ENCODE measurements at places on chromosomes 6 and 20.

GRCh38 chr6:52020945-52021570 lies 66.4 kb downstream of the PKHD1 start:
- peak; percentile 44 for DNase-seq

DNA sequence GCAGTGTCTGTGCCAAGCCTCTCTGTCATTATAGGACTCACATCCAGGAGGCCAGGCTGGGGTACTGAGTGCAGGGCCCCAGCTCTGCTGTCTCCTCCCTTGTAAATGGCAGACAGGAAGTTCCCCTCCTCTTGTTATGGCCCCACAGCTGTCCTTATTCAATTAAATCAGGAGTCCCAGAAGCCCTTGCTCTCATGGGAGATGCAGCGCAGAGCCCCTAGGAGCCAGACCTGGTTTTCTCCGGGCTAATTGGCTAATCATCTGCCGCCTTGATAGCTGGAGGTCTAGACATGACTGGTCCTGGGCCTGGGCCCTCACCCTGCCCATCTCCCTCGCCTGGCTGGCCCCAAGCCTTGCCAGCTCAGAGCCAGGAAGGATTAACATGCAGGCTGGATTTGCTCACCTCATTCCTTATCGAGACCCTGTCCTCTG lies 172.0 kb downstream of the VEGFA start:
- no peak for DNase-seq

DNA sequence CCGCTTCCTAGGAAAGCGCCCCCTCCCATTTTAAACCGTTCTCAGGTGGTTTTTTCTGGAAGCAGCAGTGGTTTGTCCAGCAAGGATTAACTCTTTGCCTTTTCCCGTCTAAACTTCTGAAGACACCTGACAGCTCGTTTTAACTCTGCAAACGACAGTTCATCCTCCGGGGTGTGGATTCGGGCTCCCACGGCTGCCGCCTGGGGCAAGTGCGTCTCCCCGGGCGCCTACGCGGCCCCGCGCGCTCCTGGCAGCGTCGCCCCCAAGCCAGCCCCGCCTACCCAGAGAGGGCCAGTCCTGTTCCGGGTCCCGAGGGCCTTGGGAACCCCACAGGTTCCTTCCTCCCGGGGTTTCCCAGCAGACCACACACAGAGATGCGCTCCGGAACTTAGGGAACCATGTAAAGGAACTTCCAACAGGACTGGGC lies 54.4 kb downstream of the PRR18 start:
- no peak for DNase-seq

GRCh38 chr20:16537025-16537665 lies 36.1 kb downstream of the KIF16B start:
- DNase-seq, result no peak

DNA sequence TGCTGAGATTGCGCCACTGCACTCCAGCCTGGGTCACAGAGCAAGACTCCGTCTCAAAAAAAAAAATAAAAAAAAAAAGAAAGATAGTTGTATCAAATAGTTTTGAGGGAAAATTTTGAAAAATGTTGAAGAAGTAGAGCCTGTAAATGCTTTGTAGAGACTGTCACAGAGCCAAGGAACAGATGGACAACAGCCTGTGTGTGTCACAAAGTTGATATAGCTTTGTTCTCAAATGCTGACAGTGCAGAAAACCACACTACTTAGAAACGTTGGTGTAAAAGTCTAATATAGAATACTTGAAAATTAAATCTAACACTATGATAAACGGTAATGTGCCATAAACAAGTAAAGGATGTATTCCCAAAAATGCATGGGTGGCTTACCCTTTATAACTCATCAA lies 25.4 kb downstream of the PTK7 start:
- DNase-seq, result no peak

DNA sequence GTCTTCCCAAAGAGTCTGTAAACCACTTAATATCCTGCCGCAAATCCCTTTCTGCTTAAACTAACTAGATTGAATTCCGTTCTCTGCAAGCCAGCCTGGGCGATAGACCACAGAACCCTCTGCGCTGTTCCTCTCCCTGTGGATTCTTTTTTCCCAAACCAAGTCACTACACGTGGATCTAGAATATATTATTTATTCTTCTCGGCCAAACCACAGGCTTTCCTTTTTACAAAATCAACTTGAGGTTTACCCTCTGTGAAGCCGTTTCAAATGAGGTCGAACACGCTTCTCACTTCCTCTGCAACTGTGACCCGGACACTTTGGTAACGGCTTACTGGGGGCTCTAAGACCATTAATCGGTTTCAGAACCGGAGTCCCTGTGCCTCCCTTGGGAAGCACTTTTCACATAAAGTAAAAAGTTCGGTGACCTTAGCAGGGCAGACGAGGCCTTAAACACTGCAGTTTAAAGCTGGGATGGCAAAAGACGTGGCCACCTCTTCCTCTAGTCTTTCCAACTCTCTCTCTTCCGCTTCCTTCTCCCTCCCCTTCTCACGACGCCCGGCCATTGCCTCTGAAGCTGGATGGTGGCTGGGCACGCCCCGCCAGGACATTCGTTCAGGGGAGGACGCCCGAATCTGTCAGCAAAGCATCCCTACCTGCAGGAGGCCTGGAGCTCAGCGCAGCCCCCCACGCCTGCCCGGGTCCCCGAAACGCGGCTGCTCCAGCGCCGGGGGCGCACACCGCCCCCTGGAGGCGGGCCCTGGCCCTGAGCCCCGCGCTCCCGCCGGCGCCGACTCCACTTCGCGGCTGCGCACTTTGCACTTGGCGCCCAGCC lies 55.0 kb upstream of the FOXC1 start:
- peak; percentile 94 for DNase-seq

DNA sequence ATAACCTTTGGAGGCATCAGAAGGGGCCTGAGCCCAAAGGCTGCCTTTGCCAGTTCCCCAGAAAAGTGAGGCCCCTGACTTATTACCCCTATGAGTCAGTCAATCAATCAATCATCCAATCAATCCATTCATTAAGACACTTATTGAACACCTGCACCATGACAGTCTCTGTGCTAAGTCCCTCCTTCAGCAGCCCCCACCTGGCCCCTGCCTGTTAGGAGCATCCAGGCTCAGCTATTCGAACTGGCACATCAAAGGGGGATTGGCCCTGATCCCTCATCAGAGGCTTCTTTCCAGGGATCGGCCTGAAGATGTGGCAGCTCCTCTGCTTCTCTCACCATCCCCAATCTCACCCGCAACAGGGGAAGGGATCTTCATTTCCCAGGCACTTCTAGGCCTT lies 27.7 kb upstream of the VEGFA start:
- no peak for DNase-seq

- no peak for DNase-seq
Observed at GRCh38 chr6:12077021-12077710, 65.1 kb downstream of the HIVEP1 start.

GRCh38 chr6:27541212-27541932 lies 68.5 kb upstream of the ZNF184 start:
- no peak for DNase-seq

DNA sequence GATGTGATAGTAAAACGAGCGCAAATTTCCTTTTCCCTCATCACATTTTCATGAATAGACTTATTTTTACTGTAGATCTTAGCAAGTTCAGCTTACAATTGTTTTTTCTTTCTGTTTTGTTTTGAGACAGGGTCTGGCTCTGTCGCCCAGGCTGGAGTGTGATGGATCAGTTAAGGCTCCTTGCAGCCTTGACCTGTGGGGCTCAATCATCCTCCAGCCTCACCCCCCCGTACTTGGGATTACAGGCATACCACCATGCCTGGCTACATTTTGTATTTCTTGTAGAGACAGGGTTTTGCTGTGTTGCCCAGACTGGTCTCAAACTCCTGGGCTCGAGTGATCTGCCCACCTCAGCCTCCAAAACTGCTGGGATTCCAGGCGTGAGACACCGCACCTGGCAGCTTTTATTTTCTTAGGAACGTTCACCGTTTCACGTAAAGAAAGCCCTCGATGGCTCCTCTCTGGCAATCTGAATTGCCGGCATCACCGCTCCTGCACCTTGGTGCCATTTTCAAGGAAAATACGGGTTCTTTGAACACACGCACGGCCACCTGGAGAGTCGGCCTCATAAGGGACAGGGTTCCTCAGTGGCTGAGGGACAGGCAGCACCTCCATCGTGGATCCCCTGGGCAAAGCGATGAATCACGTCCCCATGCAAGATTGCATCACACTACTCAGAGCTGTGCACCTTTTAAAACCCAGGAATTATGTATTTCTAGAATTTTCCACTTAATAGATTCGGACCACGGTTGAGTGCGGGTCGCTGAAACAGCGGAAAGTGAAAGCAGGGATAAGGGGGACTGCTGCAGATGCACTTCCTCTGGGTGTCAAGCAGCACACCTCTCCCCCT lies 78.7 kb downstream of the IRF4 start:
- DNase-seq, result no peak

DNA sequence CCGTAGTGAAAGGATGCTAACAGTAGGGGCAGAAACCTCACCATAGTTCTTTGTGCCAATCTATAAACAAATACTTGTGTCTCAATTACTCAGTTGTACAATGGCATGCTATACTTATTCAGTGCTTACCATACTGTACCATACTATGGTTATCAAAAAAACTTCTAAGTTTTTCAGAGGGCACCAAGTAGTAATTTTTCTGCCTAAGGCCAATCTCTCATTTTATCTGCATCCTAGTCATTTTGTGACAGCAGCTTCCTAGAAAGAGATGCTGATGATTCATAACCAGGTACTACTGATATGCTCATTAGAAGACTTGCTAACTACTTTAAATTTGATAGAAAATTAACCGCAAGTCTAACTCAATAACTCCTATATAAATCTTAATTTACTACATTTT lies 42.9 kb downstream of the TMEM244 start:
- no peak for DNase-seq

- no peak for DNase-seq
Observed at GRCh38 chr6:112822769-112823168, 475.6 kb downstream of the RFPL4B start.

GRCh38 chr20:62791301-62792181 lies 4.7 kb upstream of the MRGBP start:
- DNase-seq, result peak; percentile 87

DNA sequence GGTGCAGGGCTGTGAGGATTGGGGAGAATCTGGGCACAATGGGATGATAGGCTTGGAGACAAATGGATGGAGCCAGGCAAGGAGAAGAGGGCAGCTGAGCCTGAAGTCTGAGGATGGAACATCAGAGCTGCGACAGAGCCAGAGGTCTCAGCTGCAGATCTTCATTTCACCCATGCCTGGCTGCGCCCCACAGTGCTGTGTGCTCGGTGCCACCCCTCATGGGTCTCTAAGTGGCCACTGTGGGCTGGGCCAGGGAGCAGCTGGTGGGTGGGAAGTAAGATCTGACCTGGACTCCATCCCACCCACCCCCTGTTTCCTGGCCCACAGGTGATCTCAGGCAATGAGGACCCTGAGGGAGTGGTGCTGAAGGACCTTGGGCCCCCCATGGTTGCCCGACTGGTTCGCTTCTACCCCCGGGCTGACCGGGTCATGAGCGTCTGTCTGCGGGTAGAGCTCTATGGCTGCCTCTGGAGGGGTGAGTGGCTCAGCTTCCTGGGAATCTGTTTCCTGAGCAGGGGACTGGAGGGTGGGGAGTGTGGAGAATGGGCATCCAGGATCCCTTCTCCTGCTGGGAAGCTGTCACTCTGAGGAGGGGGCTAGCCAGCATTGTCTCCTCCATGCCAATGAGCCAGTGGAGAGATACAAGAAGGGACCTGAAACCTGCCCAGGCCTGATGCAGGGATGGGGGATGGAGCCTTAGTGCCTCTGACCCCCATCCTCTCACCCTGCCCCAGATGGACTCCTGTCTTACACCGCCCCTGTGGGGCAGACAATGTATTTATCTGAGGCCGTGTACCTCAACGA lies 6.5 kb downstream of the DDR1 start:
- no peak for DNase-seq

DNA sequence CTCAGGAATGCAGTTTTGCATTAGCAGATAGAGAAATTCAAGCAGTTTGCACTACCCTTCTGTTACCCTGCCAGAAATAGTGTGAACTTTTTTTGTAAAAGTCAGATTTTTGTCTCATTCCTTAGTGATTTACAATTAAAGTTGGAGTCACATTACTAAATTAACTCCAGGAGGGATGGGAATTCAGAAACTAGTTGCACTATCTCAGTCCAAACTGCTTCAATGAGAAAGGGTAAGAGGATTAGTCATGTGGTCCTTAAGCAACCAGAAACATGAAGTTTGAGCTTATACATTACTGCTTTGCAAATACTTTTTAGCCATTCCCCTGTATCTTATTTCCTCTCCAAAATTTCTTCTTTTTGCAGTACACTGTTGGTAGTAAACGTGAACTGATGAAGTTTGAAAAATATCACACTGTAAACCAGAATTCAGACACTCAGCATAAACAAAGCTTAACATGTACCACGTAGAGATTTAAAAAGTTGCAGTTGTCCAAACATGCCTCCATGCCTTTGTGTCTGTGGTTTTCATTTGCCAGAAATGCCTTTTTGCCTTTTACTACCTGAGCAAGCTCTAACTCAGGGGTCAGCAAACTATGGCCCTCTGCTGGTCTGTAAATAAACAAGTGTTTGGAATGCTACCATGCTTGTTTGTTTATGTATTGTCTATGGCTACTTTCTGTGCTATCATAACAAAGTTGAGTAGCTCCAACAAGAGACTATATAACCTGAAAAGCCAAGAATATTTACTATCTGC lies 49.7 kb downstream of the TP53INP2 start:
- DNase-seq, result peak; percentile 72

- DNase-seq, result no peak
Observed at GRCh38 chr6:157019115-157019641, 242.0 kb downstream of the ARID1B start.

- no peak for DNase-seq
Observed at GRCh38 chr20:32972181-32973076, 31.8 kb downstream of the SUN5 start.

GRCh38 chr6:153062516-153062915 lies 60.0 kb upstream of the MTRF1L start:
- DNase-seq, result no peak

- no peak for DNase-seq
Observed at GRCh38 chr6:154445417-154445816, 65.1 kb downstream of the CNKSR3 start.

- DNase-seq, result peak; percentile 29
Observed at GRCh38 chr6:135181333-135182070, 394 bp downstream of the MYB start.

DNA sequence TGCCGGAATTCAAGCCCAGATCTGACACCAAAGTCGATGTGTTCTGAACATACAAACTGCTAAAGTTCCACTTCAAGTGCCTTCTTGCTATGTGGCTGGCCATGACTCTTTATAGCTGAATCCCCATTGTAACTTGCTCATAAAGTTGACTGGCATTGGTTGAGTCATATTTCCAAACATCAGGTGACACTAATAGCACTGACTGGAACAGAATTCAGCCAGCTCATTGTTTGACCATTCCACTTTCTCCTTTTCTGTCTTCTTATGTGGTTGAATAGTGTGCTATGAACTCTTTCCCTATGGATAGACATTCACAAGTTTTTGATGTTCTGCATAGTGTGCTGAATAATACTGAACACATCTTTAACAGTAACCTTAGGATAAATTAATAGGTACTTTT lies 266.2 kb upstream of the ZFP64 start:
- DNase-seq, result no peak

DNA sequence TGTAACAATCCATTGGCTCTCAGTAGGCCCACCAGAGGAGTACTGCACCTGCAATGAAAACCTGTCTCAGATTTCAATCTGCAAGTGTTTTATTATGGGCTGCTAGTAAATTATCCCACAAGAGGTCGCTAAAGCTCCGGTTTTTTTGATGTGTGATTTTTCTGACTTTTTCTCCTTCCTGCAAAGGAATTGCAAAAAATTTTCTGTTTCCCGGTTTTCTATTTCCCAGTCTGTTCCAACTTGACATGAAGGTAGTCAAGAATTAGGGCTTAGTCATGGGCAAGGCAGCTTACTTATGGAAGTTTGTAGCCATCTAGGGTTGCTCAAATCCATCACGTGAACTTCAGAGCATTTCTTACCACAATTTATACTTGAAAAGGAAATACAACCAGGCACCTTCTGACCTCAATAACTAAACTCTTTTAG lies 38.5 kb upstream of the AHI1 start:
- peak; percentile 55 for DNase-seq
